Endothelial cell of umbilical vein (primary cell): ENCODE measurements at places on chromosomes 3 and 15. TPM values are rescaled to one million over a fixed set of nuclear protein-coding genes. Genes with fewer than 3 reads are reported as not detected.

GRCh38 chr3:50236484-50237132 is 604 bp downstream of the GNAI2 start:
- DNase-seq, result no peak

VGLL3 gene
- 12.0 and 12.5 TPM in 2 replicates for polyA plus RNA-seq

DNA sequence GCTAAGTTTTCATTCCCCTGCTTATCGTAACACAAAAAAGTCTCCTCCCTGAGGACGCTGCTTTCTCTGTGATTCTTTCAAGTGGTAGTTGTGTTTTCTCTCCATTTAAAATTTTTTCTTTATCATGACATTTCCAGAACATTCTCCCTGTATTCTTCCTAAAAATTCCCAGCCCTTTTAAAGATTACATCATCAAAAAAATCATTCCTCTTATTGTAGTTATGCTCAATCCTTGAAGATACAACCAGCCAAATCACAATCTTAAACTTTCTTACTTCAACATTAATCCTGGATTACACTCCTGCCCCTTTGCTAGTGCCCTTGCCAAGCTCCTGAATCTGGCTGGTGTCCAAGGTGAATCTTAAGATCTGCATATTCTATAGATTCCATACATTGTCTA is 163.7 kb upstream of the CBLB start:
- DNase-seq, result no peak

GRCh38 chr3:160257606-160258005 is 32.4 kb downstream of the C3orf80 start:
- no peak for DNase-seq

- peak; percentile 29 for DNase-seq
Measured at GRCh38 chr3:48241796-48242455, 1.0 kb downstream of the ZNF589 start.

LAMB2 gene
- 744 and 764 TPM in 2 replicates for polyA plus RNA-seq

CEMIP gene
- 0.01 and 0.02 TPM in 2 replicates for polyA plus RNA-seq

GRCh38 chr3:37989821-37990480 is 635 bp upstream of the VILL start:
- DNase-seq, result no peak

GRCh38 chr3:158443632-158444031 is 127.4 kb upstream of the MLF1 start:
- no peak for DNase-seq

ATP10A gene
- not detected in 2 replicates for polyA plus RNA-seq

DNA sequence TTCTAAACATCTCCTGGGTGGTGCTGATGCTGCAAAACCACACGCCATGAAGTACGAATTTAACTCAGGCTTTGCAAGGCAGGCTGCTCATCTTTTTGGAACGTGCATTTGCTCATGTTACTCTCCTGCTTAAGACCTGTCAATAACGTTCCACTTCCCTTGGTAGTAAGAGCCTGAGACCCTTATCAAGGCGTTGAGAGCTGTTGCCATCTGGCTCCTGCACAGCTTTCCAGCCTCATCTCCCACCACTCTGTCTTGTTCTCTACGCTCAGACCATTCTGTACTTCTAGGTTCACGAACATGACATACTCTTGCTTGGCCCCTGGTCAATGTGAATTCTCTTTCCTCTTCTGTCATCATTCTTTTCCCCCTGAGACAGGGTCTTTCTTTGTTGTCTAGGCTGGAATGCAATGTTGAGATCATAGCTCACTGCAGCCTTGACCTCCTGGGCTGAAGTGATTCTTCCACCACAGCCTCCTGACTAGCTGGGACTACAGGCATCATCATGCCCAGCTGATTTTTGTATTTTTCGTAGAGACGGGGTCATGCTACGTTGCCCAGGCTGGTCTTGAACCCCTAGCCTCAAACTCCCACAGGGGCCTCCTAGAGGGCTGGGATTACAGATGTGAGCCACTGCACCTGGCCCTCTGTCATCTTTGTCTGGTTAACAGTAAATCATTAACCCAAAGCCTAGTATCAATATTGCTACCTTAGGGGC is 202.8 kb downstream of the CADPS start:
- no peak for DNase-seq

DNA sequence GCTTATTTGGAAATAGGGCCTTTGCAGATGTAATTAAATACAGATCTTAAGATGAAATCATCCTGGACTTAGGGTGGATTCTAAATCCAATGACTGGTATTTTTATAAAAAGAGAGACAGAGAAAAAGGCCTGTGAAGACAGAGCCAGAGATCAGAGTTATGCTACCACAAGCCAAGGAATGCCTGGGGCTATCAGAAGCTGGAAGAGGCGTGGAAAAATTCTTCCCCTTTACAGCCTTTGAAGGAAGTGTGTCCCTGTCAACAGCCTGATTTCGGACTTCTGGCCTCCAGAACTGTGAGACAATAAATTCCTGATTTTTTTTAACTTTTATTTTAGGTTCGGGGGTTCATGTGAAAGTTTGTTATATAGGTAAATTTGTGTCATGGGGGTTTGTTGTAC is 154.1 kb upstream of the CADPS start:
- no peak for DNase-seq

PLA2G4E gene
- polyA plus RNA-seq, result not detected in 2 replicates

ASTE1 gene
- polyA plus RNA-seq, result 4.1 and 4.4 TPM in 2 replicates

DNA sequence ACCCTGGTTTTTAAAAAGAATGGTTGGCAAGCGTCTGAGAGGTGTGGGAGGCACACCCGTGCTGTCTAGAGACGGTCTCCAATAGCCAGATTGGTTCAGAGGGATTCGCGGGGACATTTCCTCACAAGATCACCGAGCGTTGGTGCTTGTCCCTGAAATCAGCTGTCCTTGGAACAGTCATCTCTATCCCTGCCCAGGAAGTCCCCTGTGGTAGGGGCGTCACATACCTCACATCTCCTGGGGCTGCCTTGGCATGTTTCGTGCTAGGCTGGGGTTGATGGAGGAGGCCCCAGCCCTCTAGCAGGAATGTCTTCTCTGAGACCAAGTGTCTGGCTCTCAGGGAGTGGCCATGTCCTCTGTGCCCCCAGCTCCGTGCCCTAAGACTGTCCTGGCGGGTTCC is 6.8 kb downstream of the FBLN2 start:
- DNase-seq, result no peak

DNA sequence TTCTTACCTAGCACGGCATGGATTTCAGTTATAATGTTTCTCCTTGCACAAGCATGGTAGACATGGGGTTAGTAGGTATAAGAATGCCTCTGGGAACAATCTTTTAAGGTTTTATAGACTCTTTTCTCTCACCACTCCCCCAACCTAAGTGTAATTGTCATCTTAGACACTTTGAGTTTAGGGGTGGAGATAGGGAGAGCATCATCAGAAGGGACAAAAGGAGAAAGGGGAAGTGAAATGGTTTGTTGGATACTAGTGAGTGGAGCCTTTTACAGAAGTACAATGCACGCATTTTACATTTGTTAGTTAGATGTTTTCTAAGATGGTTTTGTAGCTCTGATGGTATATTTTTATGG is 189.2 kb downstream of the TP63 start:
- DNase-seq, result no peak

COMMD2 gene
- 10.7 and 18.3 TPM in 2 replicates for polyA plus RNA-seq
